ENCODE measurements at places on chromosomes 16 and 17. TPM values are rescaled to one million over a fixed set of nuclear protein-coding genes. Genes with fewer than 3 reads are reported as not detected.

DNA sequence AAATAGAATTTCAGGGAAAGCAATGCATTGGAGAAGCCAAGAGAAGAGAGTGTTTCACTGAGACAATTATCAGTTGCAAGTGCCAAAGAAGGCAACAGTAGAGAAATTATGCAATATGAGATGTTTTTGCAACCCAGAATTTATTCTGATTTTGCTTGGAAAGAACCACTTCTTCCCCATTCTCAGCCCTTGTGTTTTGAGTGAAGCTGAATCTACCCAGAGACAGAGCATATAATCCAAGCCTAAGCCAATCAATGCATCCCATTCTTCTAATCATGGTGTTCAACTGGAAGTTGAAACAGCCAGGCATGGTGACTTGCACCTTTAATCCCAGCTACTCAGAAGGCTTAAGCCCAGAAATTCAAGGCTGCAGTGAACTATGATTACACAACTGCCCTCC lies 6.9 kb upstream of the SCNN1G start:
- DNase-seq = no peak

DNA sequence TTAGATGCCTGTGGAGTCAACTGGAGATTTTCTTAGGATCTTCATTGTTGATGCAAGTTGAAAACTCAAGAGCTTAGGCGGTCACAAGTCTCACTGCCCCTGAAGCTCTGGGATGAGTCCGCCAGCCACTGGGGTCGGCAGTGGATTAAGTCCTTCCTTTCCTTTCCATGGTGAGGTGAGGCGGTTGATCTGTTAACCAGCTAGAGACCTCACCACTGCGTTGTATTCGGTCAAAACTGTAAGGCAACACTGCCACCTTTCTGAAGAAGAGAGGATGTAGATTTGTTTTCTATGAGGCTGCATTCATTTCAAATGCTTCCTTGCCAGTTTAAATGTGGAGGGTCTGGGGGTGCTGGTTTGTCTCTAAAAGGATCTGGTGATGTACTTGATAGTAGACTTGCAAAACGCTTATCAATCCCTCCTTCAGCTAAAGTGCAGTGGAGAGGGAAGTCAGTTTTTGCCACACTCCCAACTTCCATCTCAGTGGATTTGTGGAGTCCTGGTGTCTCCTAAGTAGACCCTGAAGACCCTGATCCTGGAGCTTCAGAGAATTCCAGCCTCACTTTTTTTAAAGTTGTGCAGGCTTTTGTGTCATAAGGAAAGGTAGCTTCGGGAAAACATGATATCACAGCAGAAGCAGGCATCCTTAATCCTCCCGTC lies 1.7 kb downstream of the MYOCD start:
- peak; percentile 45 for DNase-seq

- DNase-seq = no peak
These were observed 10.0 kb downstream of the CACNA1H start for GRCh38 chr16:1162701-1163566.

GRCh38 chr17:2395258-2396181 lies 5.3 kb downstream of the MNT start:
- DNase-seq = no peak

The PLCG2 gene
- total RNA-seq = 0.45 TPM

The NACA2 gene
- total RNA-seq = not detected

All from SJCRH30 (cell line).